ENCODE measurements at places on chromosomes 16 and 17.

DNA sequence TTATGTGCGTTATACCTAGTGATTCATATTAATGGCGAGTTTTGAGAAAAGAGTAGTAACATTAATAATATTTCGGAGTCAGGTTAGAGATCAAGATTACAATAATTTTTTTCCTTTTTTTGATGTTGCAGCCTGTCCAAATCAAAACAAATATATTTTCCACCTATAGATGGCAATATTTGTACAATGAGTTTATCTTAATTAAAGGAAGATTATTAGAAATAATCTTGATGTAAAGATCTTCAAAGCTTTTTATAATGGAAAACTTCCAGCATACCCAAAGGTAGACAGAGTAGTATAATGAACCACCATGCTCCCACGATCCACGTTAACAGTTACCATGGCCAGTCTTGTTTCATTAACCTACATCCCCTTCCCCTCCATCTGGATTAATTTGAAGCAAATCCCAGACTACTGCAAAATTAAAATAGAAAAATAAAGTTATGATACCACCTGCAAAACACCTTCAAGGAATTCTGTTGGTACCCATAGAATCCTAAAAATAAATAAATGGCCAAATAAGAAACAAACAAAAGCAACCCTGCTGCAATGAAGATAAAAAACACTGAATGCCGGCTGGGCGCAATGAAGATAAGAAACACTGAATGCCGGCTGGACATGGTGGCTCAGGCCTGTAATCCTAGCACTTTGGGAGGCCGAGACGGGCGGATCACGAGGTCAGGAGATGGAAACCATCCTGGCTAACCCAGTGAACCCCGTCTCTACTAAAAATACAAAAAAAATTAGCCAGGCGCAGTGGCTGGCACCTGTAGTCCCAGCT is 46.5 kb upstream of the GINS3 start:
- no peak for DNase-seq

GRCh38 chr16:55539049-55539448 is 27.4 kb upstream of the CAPNS2 start:
- DNase-seq = no peak

DNA sequence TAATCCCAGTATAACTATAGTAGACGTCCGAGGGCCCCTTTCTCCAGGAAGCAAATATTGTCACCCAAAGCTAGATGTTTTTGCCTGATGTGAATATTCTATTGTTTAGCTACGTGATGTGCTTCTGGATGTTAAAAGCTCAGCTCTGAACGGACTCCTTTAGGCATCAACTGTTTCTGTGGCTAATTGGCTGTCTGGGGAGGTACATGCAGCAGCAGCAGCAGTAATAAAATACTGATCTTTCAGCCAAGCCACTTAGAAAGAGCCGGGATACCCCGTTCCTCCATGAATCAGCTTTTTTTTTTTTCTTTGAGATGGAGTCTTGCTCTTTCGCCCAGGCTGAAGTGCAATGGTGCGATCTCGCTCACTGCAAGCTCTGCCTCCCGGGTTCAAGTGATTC is 43.0 kb downstream of the TRARG1 start:
- no peak for DNase-seq

DNA sequence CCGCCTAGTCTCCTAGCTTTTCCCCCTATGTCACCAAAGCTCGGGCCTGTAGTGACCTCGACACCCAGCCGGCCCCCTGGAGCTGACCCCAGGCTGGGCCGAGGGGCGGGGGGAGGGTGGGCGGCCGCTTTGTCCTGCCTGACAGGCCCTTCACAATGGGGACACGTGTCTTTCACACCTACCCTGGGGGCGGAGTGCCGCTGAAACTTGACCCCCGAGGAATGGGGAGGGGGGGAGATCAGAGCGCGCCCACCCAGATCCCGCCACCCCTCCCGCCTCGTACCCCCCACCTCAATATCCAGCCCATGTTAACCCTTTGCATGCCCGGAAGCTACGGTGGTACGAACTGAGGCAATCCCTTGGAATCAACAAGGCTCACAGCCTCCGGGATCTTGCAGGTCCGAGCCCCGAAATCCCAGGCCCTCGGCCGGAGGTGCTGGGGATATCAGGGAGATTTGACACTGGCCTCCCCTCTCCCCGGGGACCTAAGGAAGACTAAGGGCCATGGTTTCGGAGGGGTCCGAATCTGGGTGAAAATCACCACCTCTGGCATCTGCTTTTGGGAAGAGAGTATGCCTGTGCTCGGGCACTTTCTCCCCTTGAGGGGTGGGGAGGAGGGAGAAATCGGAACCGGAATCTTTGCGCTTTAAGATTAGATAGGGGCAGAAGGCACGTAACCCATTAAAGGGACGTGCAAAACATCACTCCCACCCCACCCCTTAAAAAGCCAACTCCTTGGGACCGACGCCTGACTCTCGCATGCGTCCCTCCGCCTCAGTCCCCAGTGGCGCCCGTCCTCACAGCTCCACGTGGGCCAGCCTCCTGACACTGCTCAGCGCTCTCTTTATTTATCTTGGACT is 2.6 kb downstream of the NOG start:
- no peak for DNase-seq

DNA sequence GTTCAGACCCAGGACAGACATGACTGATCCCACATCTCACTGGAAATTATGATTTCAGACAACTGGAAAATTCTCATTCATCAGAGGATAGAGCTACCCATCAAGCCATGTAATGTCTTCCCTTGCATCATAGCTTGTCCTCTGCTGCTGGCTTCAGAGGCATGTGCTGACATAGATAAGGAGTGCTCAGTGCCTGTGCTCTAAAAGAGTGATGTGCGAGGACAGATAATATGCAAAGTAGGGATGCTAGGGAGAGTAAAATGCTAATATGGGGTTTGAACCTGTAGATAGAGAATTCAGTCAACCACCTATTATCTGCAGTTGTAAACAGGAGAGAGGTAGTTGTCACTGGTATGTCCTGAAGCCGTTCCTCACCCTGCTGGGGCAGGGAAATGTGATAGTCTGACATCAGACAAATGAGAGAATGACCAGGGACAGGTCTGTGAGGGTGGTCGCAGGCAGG is 349.7 kb upstream of the CCL2 start:
- DNase-seq = no peak

DNA sequence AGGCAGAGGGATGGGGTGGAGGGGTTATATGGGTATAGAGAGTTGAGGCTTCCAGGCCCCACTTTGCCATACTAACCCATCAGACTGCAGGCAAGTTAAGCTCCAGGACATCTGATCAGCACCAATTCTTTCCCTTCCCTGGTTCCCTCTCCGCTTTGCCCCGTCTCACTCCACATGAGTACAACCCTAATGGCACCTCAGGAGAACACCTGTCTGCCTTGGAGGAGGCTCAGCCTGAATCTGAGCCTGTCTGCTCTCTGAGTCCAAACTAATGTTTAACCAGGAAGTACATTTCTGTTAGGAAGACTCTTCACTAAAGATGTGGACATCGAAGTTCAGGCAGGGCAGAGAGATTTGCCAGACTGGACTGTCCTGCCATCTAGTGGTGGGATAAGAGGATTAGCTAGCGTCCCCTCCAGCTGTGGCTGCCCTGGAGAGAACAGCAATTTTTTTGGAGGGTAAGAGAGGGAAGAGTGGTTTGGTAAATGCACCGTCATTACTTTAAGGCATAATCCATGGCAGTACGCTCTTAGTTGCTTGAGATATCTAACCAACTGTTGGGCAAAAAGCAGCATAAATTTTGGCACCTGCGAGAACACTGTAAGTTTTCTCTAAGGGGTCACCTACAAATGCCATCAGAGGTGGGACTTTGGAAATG is 29.2 kb upstream of the LRRC75A start:
- peak; percentile 86 for DNase-seq

DNA sequence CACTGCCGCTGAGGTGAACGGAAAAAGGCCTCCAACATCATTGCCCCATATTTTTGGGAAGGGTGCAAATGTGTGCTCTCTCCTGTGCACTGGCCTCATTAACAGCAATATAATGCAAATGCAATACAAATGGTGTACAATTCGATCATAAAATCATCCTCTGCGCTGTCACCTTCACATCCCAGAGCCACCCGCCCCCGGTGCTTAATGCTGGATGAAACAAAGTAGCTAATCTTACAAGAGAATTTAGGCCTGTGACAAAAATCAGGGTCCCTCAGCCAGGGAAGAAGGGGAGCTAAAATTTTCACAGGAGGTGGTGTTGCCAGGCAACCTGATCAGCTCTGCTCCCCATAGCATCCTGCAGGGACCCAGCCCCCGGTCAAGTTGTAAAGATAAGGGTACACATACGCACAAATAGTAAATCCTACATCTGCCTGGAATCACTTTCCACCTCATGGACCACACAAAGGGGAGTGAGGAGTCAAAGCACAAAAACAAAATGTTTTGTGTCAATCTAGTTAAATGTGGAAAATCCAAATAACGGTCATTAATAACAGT is 3.0 kb downstream of the TBC1D16 start:
- DNase-seq = no peak

DNA sequence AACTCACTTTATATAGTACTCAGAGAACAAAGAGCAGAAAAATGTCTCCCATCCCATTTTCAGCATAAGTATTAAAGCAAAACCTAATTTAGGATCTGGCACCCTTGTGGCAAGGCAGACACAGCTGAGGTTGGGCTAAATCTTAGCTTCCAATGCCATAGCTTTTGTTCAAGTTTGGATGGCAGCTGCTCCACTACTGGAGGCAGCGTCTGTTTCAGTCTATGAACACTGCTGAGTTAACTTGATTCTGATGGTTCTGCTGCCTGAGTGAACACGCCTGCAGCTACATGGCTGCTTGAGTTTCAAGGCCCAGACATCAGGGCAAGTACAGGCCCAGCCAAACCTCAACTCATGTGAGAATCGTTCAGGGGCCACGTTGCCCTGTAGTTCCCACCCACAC is 178.2 kb upstream of the RPH3AL start:
- DNase-seq = no peak

DNA sequence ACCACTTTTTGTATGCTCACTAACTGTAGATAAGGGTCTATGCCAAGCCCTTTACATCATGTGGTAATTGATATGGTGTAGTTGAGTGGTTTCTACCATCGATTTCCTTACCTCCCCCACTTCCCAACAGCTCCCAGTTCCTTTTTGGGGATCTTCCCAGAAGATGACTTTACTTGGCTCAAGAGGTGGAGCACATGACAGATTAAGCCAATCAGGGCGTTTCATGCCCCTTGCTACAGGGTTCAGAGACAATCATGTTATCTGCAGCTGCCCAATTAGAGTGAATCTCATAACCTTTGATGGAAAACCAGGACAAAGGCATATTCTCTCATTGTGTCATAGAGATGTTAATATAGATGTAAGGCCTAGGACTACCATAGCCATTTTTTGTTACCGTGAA is 16.2 kb upstream of the BMERB1 start:
- DNase-seq = no peak

DNA sequence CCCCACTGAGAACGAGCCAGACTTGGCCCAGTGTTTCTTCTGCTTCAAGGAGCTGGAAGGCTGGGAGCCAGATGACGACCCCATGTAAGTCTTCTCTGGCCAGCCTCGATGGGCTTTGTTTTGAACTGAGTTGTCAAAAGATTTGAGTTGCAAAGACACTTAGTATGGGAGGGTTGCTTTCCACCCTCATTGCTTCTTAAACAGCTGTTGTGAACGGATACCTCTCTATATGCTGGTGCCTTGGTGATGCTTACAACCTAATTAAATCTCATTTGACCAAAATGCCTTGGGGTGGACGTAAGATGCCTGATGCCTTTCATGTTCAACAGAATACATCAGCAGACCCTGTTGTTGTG is 631 bp downstream of the BIRC5 start:
- DNase-seq = no peak

DNA sequence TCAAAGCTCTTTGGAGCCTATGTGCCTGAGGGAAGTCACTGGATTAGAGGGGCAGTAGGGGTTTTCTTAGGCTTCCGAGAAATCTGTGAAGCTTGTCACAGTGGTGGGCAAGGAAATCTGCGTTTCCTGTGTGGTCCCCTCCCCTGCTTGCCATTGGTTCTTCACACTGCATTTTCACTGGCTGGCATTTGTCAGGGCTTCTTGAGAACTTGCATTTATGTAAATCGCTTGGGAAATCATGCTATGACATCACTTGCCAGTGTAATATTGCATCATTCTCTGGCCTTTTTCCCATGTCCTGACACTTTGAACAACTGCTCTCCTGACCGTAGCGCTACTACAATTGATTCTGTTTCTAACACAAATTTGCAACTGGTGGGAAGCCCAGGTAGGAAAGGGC is 1.8 kb downstream of the CACNG3 start:
- DNase-seq = no peak

GRCh38 chr16:31473264-31473984 is 1.5 kb downstream of the TGFB1I1 start:
- no peak for DNase-seq

DNA sequence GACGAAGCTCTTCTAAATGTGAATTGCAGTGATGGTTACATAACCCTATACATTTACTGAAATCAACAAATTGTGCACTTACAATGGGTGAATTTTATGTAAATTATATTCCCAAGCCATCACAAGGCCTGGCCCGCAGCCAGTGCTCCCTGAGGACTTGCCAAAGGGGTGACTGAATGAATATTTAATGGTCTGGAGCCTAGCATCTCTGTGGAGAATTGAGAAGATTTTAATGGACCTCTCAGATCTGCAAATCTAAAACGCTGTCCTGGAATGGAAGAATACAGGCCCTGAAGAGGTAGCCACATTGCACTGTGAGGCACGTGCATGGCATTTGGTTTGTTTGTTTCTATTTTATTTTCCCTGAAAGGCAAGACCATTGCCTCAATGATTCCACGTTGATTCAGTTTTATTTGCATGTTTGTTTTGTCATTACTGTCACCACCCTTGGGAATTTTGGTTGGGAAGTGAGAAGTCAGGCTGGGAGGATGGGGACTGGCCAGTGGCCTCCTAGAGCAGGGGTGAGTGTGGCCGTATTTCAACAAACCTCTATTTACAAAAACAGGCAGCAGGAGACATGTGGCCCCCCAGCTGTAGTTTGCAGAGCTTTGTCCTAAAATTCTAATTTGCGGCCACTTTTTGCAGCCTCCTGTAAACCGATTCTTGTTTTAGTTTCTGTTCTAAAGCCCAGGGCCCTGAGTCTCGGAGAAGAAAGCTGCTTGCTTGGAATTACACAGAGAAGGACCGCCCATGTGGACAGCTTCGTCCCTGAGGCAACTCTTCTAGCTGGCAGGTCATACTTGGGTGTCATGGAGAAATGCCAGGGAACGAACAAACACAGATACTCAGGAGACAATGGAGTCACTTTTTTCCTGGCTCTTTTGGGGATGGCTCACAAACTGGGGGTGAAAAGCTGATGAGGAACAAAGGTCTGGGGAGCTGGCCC is 40.5 kb upstream of the GCSH start:
- no peak for DNase-seq

GRCh38 chr16:19105891-19106624 is 7.7 kb upstream of the ITPRIPL2 start:
- no peak for DNase-seq

- DNase-seq = no peak
These were observed 203.5 kb upstream of the GOT2 start for GRCh38 chr16:58937661-58938060.

- DNase-seq = no peak
These were observed 328.1 kb upstream of the MON1B start for GRCh38 chr16:76862901-76863300.

Measured in Caco-2 (cell line).